Kasumi-1 (cell line): ENCODE measurements at places on chromosomes 16 and 17.

GRCh38 chr17:27109346-27109745, 184.6 kb upstream of the WSB1 start:
- no peak for DNase-seq

DNA sequence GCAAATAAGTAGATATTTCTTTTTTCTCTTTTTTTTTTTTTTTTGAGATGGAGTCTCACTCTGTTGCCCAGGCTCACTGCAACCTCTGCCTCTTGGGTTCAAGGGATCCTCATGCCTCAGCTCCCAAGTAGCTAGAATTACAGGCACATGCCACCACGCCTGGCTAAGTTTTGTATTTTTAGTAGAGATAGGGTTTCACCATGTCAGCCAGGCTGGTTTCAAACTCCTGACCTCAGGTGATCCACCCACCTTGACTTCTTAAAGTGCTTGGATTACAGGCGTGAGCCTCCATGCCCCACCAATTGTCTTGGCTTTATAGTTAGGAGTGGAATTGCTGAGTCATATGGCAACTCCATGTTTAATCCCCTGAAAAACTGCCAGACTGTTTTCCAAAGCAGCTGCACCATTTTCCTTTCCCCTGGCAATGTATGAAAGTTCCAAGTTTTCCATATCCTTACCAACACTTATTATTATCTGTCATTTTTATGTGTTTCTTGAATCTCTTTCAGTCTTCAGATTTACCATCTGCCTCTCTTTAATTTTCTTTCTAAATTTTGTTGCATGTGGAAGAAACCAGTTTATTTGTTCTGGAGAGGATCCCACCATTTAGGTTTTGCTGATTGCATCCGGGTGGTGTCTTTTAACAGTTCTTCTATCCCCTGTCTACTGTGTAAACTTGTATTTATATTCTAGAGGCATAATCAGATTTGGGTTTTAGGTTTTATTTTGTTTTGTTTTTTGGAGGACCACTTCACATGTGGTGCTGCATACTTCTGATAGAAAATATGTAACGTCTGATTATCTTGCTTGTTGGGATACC, 9.9 kb upstream of the CES3 start:
- no peak for DNase-seq

- DNase-seq: no peak
Measured at GRCh38 chr16:2404099-2404498, 25.1 kb upstream of the CCNF start.

GRCh38 chr16:82629441-82630027, 2.8 kb downstream of the CDH13 start:
- DNase-seq: no peak

DNA sequence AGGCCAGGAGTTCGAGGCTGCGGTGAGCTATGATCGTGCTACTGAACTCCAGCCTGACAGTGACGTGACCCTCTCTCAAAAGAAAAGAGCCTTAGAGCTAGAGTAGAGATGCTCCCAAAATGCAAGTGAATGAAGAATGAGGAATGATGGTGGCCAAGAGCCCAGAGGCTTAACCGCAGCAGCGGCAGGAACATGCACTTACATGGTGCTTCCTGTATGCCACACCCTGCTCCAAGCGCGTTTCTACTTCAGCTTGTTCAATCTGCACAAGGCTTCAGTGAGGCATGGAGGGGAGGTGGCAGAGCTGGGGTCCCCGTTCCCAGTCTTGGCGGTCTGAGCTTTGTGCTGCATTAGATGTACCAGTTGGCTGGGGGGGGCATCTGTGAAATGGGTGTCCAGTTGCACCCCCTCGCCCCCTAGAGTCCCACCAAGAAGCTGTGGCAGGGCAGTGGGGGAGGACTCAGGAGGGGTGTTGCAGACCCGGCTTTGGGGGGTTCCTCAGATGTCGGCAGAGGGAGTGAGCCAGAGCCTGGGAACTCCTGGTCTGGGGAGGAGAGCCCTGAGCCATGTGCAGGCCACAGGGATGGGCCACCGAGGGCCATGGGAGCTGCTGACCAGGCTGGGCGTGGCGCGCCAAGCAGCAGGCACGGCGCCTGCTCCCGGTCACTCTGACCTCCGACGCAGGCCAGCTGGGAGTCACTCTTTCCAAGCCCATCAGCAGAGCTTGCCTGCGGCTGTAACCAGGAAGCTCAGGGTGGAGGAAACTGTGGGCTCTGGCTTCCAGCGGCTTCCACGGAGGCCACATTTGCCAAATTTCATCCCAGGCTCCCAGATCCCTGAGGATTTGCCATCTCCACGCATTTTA, 260.1 kb downstream of the PARN start:
- no peak for DNase-seq

GRCh38 chr17:47686276-47686635, 7.7 kb upstream of the TBKBP1 start:
- DNase-seq: no peak

DNA sequence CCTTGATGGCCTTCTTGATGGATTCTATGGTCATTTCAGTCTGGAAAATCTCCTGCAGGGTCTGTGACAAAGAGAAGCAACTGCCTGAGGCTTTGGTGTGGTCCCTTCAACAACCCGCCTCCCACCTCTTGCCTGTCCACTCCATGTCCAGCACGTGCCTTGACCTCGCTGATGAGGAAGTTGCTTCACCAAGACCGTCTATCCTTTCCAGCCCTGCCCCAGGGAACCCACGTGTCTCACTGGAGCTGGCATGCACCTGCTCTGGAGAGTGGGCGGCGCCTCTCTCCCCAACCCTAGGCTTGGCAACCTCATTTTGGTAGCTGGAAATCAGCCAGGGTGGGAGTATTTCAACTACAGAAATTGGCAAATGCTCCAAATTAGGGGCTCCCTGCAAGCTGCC, 32.6 kb downstream of the TEKT3 start:
- no peak for DNase-seq

DNA sequence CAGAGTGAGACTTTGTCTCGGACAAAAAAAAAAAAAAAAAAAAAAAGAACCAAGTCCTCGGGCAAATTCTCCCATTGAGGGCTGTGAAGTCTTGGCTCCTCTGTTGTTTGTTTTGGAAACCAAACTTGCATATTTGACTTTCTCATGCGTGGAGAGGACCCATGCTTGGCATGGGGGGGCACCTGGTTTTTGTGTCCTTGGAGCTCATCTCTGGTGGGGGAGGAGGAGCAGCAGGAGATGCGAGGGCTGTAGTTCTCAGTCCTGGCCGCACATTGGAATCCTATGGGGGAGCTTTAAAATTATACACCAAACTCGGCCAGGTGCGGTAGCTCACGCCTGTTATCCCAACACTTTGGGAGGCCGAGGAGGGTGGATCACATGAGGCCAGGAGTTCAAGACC, 74.5 kb downstream of the ABCC6 start:
- DNase-seq: no peak

DNA sequence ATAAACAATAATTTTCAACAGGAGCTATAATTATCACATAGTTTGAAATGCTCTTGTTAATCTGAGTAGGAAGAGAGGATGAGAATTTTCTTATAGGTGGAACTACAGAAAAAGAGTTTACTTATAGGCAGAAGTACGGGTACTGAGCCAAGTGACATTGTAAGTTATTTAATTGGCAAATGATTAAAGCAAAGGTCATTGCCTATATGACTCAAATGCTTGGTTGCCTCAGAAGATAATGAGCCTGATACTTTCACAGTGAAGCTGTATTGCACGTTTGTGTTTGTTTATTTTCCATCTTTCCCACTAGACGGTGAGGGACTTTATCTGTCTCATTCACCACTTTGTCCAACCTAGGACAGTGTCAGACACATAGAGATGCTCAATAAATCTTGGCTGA, 749.3 kb downstream of the MAF start:
- DNase-seq: no peak

GRCh38 chr17:68356949-68357455, 65.7 kb downstream of the ARSG start:
- DNase-seq: no peak

GRCh38 chr16:64773184-64773583, 348.7 kb downstream of the CDH11 start:
- DNase-seq: no peak

DNA sequence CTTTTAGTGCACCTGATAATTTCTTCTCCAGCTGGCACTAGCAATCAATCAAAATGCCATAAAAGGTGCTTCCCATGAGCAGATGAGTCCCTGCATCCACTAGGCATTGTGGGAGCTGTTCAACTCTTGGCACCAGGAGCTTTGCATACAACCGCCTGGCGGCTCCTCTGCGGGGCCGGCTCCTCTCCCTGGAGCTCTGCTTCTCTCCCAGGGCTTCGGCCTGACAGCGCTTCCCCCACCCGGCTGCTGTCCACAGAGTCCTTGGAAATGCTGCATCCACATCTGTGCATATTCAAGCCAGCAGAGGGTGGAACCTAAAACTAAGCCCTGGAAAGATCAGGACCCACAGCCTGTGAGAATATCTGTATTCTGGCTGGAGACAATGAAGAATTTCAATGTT, 62.9 kb downstream of the LMF1 start:
- no peak for DNase-seq

DNA sequence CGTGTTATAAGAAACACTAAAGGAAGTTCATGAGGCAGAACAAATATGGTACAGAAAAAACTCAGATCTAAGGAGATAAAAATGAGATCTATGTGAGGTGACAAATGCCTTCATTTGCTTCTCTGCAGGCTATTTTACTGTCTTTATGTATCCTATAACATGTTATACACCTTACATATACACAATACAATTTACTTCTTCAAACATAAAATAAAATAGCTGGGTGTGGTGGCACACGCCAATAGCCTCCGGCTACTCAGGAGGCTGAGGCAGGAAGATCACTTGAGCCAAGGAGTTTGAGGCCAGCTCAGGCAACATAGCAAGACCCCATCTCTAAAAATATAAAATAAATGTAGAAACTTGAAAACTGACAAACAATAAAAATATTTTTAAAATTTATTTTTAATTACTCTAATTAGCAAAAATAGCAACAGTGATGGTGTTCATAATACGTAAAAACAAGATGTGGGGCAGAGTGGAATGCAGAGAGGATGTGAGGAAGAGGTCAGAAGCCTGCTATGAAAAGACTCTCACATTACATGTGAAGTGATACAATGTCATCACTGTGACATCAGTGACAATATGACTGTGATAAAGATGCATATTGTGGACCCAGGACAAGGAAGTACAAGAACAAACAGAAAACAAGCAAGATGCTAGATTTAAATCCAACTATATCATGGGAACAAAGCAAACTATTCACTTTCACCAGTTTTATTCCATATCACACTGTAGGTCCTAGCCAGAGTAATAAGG, 31.0 kb downstream of the VPS53 start:
- no peak for DNase-seq

GRCh38 chr16:83338941-83339340, 468.8 kb upstream of the HSBP1 start:
- no peak for DNase-seq

- no peak for DNase-seq
Measured at GRCh38 chr16:50496990-50497389, 51.2 kb upstream of the NKD1 start.

- DNase-seq: peak; percentile 12
Measured at GRCh38 chr17:42519546-42520491, 16.2 kb upstream of the NAGLU start.

DNA sequence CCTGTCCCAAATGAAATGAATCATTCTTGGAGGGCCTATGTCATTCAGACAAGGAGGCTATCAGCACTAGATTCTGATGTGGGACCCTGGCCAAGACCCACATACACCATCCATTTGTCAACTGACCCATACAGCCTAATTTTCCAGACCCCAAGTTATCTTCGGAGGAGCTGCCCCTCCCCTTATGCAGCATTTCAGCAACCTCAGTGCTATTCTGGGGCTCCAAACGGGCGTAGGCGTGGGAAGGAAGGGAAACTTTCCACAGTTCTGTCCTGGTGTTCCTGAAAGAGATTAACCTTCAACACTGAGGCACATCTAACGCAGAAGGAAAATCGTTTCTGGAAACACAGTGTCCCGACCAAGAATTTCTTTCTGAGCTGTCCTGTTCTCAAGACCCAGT, 86.7 kb downstream of the MYH11 start:
- no peak for DNase-seq
